ENCODE measurements at places on chromosomes 16 and 17.

- no peak for DNase-seq
These were observed 150.7 kb downstream of the SOCS1 start for GRCh38 chr16:11105038-11105903.

GRCh38 chr17:20071824-20072691 is 62.9 kb downstream of the SPECC1 start:
- DNase-seq: no peak

- no peak for DNase-seq
These were observed 419 bp downstream of the RAB37 start for GRCh38 chr17:74737299-74738050.

GRCh38 chr17:44601973-44602372 is 44.7 kb downstream of the FZD2 start:
- no peak for DNase-seq

DNA sequence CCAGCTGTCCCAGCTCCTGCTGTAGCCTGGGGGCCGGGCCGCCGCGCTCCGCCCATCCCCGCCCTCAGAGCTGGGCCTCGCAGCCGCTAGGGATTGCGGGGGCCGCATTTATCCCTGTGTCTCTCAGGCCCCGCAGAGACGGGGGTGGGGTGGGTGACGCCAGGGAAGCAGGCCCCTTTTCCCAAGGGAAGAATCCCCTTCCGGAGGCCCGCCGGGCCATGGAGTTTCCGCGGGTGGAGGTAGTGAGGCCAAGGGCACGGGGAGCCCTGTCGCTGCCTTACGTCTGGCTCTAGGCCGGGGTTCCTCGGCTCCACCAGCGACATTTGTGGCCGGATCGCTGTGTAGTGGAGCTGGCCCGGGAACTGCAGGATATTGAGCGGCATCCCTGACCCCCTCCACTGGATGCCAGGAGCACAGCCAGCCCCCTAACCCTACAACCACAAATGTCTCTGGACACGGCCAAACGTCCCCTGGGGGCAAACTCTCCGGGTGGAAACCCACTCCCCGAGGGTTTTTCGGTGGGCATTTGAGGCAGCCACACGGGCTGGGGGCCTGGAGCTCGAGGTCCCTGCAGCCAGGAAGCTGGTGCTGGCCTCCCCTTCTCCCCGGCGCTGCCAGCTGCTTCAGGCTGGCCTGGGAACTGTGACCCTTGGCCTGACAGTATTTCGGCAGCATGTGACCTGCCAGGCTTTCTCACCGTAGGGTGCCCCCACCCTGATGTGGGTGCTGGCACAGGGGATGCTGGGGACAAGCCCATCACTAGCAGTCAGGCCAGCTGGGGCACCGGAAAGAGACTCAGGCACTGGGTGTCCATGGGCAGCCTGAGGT is 12.0 kb upstream of the CD300A start:
- DNase-seq: no peak

Measured in epithelial cell of prostate (primary cell).